OCI-LY7 (cell line): ENCODE measurements at places on chromosomes 16 and 17.

GRCh38 chr16:7452090-7452489 lies 119.4 kb downstream of the RBFOX1 start:
- DNase-seq = no peak

GRCh38 chr17:47719411-47720152 lies 13.5 kb upstream of the TBX21 start:
- DNase-seq = no peak

DNA sequence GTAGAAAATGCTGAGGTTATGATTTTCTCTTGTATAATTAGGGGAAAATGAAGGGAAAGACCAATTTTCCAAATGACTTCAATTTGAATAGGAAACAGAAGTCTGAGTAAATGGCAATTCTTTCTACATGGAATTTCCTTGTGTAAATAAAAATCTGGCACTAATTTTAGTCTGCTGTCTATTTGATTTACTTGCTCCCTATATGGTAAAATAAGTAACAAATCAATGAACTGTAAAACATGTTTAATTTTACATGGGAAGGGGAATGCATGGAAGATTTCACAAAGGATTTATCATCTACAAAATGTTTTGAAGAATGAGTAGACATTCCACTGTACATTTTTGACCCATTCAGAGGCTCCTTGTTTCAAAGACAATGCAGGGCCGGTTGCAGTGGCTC lies 811.6 kb upstream of the GOT2 start:
- DNase-seq = no peak

DNA sequence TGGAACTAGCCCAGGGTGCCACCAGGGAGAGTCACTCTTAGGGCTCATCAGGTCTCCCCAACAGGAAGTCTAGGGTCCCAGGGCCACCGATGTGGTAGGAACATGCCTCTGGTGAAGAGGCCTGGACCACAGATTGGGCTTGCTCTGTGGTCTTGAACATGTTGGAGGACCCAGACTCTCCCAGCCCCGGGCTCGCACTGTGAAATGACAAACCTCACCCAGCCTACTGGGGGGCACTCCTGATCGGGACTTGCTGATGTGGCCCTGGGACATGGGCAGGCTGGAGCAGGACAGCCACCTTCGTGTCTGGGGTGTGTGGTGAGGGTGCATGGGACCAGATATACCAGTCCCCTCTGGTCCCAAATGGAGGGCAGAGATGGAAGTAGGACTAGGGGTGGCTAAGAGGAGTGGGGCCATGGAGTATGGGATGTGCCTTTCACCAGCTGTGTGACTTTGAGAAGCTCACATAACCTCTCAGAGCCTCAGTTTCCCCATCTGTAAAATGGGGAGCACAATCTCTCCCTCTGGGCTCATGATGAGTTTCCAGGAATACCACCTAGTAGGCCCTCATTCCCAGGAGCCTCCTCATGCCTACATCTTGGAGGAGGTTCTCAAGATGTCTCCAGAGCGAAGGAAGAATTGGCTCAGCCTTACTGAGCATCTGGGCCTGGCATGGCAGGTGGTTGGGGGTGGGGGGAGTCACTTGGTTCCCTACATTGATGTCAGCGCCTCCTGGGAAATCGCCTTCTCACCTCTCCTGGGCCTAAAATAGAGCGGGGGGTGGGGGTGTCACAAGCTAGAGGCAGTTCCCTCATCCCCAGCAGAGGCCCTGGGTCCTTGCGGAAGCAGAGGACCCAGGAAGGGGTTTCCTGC lies 1.5 kb upstream of the ADAM11 start:
- no peak for DNase-seq

GRCh38 chr16:4365615-4366014 lies 6.0 kb upstream of the VASN start:
- DNase-seq = no peak

DNA sequence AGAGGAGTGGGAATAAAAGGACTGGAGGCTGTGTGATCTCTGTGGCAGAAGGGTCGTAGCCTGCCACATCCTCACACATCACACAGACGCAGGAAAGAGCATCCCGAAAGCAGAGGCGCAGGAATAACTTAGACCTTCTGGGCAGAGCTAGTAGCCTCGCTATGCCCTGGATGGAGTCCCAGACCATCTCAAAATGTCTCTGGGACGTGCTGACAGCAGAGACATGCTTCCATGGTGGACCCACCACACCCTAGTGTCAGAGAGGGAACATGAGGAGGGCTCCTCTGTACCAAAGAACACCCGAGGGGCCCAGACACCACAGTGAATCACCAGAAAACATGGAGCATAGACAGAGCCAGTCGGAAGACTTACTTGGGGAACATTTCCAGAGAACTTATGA lies 29.6 kb upstream of the FAAP100 start:
- no peak for DNase-seq

DNA sequence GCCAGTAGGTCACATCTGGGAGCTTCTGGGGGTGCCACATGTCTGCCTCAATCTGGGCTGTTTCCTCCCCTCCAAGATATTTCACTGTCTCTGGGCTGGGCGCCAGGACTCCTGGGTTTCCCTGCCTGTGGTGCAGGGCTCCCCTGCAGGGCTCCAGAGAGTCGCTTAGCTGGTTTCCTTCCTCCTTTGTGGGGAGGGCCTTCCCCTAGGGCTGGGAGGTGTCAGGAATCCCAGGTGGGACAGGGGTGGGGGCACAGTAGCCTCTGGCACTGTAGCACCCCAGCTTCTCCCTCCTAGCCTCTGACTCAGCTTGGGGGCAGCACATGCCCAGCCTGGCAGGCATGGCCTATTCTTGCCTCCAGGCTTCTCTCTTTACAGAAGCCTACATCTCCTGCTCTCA lies 2.6 kb downstream of the RARA start:
- no peak for DNase-seq

DNA sequence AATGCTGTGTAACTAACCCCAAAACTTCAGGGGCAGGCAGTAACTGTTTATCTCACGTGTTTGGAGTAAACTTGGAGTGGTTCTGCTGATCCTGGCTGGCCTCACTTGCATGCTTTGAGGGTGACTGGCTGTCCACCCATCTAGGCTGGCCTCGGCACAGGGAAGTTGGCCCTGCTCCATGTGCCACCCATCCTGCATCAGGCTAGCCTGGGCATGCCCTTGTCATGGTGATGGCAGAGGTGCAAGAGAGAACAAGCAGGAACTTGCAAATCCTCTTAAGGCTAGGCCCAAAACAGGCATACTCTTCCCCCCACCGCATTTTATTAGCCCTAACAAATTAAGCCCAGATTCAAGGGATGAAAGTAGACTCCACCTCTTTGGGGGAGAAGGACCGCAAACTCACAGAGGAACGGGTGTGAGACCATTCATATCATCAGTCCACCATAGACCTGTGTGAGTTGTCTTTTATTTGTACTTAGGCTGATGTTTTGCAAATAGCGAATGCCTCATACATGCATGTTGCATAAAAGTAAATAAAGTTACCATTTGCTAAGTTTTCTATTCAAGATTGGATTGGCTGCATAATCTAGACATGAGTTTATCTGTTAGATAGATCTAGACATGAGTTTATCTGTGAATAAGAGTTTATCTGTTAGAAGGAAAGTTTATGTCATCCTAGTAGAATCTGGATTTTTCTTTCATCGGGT lies 221.0 kb downstream of the CCDC182 start:
- no peak for DNase-seq

DNA sequence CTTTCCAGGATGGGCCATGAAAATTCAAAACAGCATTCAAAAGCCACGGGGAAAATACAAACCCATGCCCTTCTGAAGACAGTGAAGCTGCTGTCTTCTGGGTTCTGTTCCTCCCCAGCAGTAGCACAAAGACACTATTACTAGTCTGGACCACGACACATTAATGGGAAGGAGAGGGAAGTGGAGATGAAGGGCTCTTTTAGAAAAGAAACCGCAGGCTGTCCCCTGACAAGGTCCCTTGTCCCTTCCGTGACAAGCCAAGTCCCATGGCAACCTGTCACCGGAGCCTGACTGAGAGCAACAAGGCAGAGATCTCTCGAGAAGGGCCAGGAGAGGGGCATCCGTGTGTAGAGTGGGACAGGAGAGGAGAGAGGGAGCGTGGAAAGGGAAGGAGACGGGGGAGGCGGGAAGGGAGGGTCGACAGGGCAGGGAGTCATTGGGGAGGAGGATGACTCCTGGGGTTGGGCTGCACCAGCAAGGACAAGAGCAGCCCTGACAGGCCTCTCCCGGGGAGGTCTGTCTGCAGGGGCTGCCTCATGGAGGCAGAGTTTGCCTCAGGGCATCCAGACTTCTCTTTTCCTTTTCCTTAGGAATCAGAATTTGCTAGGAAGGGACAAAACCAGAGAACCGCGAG lies 436.2 kb downstream of the SLC39A11 start:
- DNase-seq = no peak

DNA sequence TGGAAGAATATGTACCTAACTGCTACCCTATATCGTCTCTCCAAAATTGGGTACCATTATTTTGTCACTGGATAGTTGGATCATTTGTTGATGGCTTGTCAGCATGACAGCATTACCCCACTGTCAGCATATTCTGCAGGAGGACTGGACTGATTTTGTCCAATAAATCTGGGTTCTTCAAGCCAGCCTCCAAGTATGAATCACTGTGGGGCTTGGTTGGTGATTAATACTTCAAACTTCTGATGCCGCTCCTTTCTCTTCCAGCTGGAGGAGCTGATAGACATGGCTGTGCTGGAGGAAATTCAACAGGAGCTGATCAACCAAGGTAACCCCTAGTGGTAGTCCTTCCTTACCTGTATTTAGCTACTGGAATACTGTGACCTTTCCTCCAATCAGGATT lies 2.5 kb downstream of the RPAIN start:
- DNase-seq = no peak

GRCh38 chr17:30296499-30297080 lies 4.8 kb upstream of the BLMH start:
- DNase-seq = no peak

- DNase-seq = no peak
Measured at GRCh38 chr17:83026311-83026811, 53.0 kb upstream of the METRNL start.

DNA sequence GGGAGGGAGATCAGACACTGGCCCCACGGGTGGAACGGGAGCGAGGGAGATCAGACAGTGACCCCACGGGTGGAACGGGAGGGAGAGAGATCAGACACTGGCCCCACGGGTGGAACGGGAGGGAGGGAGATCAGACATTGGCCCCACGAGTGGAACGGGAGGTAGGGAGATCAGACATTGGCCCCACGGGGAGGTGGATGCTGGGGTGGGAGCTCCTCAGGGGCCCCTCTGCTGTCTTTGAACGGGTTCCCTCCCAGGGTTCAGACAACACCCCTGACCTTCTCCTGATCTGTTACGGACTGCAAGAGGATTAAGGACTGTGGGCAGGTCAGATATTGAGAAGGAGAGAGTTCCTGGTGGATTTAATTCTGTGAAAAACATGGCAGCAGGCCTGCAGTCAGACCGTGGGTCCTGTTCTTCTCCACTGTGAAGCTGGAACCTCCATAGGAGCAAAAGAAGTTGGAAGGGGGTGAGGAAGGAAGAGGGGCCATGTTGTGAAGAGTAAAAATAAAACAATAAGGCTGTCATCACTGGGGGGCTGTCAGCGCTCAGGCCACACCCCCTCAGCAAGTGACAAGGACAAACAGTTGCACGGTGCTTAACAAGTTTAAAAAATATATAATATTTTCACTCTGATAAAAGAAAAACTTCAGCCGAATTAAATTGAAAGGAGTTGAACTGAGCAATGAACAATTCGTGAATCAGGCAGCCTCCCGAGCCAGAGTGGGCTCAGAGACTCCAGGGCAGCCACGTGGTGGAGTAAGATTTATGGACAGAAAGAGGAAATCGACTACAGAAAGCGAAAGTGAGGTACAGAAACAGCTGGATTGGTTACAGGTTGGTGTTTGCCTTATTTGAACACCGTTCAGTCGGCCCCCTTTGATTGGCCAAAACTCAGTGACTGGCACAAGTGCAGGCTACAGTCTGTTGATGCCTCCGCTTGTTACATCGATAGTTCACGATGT lies 348.7 kb upstream of the TNRC6C start:
- DNase-seq = peak; percentile 82

- no peak for DNase-seq
Measured at GRCh38 chr17:33261820-33262219, 31.3 kb downstream of the ASIC2 start.

DNA sequence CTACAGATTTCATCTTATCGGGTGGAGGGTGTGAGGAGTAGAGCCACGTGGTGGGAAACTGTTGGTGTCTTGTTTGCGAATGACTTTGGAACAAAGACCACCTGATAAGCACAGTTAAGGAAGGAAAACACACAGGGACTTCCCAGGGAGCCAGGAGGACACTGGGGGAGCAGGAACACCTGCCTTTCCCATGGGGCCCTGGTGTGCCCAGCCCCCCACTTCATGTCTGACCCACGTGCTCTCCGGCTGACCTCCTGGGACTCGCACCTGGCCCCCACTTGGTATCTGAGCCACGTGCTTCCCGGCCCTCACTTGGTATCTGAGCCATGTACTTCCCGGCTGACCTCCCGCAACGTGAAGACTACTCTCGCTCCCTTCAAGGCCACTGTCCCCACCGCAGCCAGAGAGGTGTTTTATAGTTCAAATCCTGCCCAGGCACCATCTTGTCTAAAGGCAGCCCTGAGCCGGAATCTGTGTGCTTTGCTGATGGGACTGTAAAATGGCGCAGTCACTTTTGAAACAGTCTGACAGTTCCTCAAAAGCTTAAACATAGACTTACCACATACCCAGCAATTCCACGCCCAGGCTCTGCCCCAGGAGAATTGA lies 5.4 kb upstream of the CSNK1D start:
- DNase-seq = no peak

DNA sequence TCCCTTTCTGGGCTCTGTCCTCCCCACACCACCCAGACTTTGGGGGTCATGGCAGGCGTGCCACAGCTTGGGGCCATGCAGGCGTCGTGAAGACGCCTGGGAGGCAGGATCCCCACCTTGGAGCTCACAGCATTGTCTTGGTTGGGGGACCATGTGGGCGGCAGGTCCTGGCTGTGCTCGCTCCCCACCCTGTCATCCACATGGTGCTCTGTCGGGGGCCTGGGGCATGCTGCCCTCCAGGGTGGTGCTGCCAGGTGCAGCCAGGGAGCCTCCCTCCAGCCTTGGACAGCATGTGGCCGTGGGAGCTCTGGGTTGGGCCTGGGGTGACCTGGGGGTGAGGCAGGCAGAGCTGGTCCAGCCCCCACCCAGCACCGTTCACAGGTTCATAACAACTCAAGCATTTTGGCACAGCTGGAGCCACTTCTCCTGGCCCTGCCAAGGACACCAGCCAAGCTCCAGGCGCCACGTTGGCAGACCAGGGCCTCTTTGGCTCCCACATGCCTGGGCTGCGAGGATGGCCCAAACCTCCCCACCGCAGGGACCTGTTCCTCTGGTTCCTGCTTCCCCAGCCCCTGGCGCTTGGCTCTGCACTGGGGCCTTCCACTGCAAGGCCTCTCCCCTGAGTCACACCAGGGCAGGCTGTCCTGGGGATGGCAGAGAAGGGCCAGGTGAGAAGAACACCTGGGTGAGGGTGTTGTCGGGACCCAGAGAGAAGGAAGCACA lies 15.1 kb upstream of the ATP6V0C start:
- DNase-seq = no peak

- DNase-seq = no peak
Measured at GRCh38 chr17:35700150-35700549, 31.3 kb upstream of the RASL10B start.

GRCh38 chr17:33667052-33667509 lies 374.0 kb upstream of the ASIC2 start:
- no peak for DNase-seq
